ENCODE measurements at places on chromosomes 6 and 20.

- DNase-seq: no peak
Measured at GRCh38 chr20:44707018-44707579, 8.1 kb upstream of the CCN5 start.

DNA sequence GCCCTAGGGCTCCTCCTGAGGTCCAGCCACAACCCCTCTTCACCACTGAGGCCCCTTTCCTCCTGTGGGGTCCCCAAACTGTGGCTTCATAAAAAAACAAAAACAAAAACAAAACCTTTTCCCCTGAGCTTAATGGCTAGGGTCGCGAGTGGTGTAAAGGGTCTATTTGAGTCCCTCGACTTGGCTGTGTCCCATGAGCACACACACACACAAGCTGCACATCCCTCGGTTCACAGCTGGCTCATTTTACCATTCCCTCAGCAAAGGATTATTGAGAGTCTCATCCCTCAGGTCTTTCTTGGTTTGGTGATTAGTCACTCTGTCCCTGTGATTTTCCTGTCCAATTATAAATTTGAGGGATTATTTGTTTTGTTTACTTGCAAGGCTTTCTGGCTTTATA lies 206.1 kb upstream of the SASH1 start:
- DNase-seq: no peak

GRCh38 chr6:11035616-11036350 lies 8.3 kb downstream of the ELOVL2 start:
- DNase-seq: no peak

- no peak for DNase-seq
Measured at GRCh38 chr20:22905658-22906057, 129.5 kb upstream of the SSTR4 start.

DNA sequence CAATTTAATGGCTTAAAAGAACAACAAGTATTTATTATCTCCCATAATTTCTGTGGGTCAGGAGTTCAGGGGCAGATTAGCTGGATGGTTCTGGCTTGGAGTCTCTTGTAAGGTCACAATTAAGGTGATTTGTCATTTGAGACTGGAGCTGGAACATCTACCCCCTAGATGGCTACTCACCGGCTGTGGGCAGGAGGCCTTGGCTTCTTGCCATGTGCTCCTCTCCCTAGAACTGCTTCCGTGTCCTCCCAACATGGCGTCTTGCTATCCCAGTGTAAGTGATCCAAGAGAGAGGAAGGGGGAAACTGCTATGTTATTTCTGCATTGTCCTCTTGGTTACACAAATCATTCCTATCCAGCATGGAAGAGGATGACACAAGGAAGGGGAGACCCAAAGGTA lies 210.2 kb upstream of the ECI2 start:
- DNase-seq: no peak

DNA sequence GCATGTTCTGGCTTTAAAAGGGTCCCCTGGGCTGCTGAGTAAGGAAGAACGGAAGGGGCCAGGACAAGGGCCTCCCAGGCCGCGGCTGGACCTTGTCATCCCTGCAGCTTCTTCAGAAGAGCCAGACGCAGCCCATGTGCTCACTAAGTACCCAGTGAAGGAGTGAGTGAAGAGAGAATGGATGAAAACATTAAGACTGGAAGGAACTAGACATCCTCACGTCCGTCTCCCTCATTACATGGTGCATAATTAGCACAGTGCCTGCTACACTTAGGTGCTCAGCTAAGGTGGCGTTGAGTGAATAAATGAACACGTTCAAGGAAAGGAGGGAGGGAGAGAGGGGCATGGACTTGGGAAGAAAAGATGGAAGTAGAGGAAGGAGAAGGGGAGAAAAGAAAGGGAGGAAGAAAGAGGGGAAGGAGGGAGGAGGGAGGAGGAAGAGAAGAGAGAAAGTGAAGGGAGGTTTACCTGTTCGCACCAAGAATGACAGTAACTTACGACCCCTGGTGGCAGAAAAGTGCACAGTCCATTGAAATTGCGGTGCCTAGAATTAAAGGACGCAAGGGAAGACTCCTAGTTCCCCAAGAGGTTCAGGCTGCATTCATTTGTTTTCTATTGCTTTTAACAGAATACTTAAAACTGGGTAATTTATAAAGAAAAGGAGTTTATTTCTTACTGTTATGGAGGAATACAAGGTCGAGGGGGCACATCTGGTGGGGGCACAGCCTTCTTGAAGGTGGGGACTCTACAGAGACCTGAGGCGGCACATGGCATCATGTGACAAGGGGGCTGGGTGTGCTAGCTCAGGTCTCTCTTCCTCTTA lies 8.0 kb downstream of the TP53RK start:
- DNase-seq: peak; percentile 57

DNA sequence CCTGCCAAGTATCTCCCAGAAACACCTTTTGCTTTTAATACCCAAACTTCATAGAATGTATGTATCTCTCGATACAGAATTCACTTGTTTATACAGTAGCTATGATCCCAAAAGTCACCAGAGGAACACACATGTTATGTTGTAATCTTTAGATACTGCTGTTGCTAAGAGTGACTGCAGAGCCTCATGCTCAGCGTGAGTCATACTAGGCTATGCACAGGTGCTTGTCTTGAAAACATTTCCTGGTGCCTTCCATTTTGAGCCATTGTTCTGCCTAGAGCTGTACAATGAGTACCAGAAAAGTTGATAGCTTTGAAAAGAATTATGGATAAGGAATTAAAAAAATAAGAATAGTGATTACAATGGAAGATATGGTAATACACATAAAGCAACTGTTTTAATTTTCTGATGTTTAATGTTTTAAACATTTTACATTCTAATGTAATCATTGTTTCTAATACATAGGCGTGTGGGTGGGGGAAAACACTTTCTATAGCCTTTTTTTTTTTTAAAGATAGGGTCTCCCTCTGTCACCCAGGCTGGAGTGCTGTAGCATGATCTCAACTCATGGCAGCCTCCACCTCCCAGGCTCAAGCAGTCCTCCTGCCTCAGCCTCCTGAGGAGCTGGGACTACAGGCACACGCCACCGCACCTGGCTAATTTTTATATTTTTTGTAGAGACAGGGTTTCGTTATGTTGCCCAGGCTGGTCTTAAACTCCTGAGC lies 79.4 kb downstream of the CD24 start:
- no peak for DNase-seq

- DNase-seq: no peak
Measured at GRCh38 chr20:44590980-44591778, 8.8 kb downstream of the PKIG start.

GRCh38 chr6:162151021-162151665 lies 576.4 kb downstream of the PRKN start:
- DNase-seq: no peak

GRCh38 chr6:79450984-79451383 lies 86.2 kb downstream of the LCA5 start:
- no peak for DNase-seq

DNA sequence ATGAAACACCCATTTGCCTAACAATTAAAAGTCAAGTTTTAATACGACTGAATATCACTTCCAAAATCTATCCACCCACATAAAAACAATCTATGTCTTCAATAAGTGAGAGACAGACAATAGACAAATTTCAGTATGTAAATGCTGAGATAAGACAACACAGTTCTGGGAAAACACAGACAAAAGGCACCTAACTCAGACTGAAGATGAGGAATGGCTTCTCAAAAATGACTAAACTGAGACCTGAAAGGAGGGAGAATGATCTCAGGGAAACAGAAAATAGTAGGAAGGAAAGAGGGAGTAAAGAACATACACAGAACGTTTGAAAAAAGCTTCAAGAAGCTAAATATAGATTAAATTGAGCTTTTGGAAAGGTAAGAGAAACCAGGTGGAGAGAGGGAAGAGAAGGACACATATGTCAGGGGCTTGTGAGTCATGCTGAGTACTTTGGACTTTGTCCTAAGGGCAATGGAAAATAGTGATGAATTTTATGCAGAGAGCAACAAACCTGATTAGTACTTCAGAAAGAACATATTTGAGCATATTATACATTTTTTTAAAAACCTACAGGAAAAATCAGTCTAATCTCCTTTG lies 16.1 kb downstream of the LMBRD1 start:
- DNase-seq: no peak

DNA sequence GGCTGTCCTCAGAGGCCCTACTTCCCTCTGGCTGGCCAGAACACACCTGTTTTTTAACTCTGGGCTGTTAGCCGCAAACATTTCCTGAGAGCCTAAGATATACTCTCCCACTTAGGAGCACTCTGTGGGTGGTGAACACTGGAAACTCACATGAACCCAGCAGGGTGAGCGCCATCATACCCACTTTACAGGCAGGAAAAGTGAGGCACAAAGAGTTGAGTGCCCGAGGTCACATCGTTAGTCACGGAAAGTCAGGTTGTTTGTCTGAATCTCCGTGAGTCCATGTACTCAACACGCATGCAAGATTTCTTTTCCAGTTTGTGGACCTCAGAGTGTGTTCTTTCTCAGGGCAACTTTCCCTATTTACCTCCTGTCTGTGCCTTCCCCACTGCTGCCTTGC lies 1.9 kb downstream of the BAK1 start:
- DNase-seq: no peak

DNA sequence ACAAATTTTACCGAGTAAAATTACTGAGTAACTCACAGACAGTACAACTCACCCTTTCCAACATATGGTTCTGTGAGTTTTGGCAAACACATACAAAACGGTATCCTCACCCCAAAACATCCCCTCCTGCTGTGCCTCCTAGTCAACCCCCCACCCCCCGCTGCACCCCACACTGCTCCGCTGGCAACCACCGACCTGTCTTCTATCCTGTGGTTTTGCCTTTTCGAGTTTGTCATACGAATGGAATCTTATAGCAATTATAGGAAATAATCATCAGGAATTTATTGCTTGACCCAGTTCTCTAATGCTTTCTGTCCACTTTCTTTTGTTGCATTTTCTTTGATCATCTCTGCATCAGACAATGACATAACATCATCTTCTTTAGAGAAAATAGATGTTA lies 312.3 kb downstream of the KIF16B start:
- no peak for DNase-seq

DNA sequence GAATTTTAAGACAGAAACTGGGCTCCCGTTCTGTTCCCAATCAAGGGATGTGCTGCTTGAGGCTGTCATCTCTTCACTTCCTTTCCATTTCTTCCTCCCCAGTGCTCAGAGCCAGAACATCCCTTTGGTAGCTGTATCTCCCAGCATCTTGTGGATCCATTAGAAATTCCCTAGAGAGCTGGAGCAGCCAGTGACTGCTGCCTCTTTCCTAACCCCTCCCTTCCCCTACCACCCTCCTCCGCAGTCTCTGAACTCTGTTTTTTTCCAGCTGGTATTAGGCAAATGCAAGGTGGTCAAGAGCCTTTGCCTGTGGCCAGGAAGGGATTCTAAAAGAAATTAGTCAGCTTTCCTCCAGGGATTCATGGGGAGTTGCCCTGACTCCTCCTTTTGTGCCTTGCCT lies 208.0 kb downstream of the EYA2 start:
- DNase-seq: no peak

DNA sequence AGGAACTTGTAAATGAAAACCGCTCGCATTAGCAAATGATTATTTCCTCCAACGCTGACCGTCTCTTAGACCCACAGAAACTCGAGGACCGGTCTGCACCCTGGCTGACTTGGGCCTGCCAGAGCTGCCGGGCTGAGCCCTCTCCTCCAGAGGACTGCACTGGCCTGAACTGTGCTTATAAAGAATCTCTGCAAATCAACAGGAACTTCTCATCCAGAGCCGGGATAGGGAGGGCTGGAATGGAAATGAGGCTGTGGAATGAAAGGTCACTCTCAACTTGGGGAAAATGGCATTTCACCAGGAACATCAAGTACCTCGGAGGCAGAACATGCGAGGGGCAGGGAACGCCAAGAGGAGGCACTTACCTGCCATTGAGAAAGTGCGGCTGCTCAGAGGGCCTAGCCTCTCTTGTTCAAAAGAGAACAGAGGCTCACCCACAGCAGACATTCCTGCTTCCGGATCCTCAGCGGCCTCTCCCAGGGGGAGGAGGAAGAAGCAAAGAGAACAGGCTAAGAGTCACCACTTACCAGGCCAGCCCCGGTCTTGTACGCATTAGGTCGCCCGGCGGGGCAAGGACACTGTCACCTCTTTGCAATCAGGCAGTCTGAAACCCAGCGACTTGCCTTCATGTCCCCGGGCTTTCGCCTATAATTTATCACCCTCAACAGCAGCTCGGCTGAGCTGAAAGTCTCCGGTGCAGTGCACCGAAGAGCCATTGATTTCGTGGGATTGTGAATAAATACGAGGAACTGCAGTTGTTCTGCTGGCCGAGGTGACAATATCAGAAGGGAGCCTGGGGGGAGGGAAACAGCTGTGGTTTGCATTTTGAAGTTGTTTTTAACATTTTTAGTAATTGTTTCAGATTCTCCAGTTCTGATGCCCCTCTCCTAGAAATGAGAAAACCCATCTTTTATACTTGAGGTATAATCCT lies 37.6 kb downstream of the ZMYND8 start:
- DNase-seq: no peak

- no peak for DNase-seq
Measured at GRCh38 chr6:54085541-54085940, 25.7 kb upstream of the MLIP start.

GRCh38 chr20:53582574-53583351 lies 10.9 kb downstream of the ZNF217 start:
- DNase-seq: no peak

DNA sequence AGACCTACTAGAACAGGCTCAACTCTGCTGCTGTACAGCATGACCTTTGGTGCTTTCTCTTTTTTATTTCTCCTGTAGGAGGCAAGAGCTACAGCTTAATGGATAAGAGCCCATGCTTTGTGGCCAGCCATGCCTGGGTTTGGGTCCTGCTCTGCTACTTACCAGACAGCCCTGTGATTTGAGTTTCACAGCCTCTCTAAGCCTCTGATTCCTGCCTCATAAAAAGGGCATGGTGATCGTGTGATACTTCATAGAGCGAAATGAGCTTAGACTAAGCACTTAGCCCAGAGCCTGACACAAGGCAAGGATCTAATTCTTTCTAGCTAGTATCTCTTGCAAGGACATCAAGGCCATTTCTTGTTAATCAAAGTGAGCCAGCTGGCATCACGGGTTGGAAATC lies 19.3 kb upstream of the PDE7B start:
- no peak for DNase-seq

GRCh38 chr20:52263757-52264156 lies 72.2 kb upstream of the ZFP64 start:
- DNase-seq: no peak

- no peak for DNase-seq
Measured at GRCh38 chr20:58162986-58163385, 65.5 kb downstream of the ANKRD60 start.

GRCh38 chr6:46240866-46241565 lies 70.2 kb upstream of the ENPP5 start:
- DNase-seq: no peak

- DNase-seq: peak; percentile 52
Measured at GRCh38 chr6:30325873-30326525, 728 bp upstream of the TRIM39 start.
